Stimulated activated CD8-positive, alpha-beta memory T cell treated with anti-CD3 and anti-CD28 coated beads, Interleukin-15, amount 100 ng/mL, for 1 hour (primary cell): ENCODE measurements at places on chromosomes 1 and 21.

DNA sequence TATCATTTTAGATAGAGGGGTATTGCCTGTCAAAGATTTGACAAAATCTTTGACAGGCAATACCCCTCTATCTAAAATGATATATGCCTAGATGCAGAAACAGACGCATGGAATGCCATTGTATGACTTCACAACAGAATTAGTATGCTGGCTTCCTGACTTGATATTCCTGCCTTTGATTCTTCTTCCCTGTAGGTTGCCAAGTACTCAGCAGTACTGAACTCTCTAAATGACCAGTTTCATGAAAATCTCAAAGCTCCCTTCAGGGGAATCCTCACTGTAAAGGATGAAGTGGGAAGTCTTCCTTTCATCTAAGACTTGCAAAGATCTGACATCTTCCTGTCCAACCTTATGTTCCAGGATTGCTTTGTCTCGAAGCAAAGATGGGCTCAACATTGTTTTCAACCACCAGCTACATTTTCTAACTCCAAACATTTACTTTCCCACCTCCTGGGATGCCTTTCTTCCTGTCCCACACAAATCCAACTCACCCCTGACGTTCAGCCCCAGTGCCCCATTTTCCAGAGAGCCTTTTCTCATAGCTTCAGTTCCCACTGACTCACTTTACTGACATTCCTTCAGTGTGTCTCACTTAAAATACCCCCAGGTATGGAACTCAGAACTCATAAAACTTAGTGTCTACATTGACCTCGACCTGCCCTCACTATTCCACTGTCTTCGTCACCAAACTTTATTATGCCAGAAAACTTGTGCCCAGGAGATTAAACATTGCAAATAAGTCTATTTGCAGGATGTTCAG lies 67.3 kb upstream of the KCNJ6 start:
- DNase-seq, result no peak

GRCh38 chr1:6976044-6976375 lies 190.8 kb downstream of the CAMTA1 start:
- no peak for DNase-seq

DNA sequence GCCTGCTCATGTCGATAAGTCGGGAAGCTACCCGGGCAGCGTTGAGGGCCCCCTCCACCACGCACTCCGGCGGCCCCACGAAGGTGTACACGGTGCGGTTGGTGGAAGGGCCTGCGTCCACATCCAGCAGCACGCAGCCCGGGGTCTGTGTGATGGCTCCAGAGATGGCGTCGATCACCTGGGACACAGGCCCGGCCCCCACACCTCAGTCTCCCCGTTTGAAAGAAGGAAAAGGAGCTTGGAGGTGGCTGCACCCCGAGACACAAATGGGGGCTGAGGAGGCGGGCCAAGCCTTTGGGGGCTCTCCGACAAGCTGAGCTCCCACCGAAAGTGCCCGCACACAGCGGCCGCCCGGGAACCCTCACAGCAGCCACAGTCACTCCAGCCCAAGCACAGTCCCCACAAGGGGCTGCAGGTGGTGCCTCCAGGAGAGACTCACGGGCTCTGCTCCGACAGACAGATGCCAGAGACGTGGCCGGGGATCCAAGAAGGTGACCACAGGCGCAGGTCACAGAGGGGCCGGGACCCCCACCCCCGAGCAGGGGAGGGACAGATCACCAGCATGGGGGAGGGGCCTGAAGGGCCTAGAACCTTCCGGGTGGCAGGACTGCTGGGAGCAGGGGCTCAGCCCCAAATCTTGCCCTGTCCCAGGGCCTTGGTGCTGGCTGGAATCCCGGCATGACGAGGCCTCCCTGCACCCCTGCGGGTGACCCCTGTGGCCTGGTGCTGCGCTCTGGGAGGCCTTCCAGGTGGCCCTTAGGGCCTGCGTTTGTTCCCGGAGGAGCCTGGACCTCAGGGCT lies 1.0 kb downstream of the FTCD start:
- no peak for DNase-seq

DNA sequence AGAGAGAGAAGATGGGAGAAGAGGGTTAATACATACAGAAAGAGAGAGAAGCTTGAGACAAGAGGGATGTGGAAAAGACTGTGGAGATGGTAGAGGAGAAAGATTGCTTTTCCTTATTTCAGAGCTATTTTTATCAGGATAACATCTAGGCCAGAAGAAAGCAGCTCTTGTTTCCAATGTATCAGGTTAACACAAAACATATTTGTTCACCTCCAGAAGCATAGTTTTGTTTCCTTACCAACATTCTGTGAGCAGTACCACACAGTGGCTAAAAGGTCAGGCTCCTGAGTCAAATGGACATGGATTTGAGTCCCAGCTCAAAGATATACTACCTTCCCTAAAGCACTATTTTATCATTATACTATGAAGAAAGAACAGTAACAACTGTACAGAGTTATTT lies 185.5 kb downstream of the DUSP10 start:
- DNase-seq, result no peak

- DNase-seq, result no peak
Measured at GRCh38 chr1:72122099-72122880, 160.0 kb downstream of the NEGR1 start.

GRCh38 chr1:172640111-172640510 lies 18.8 kb upstream of the FASLG start:
- no peak for DNase-seq

DNA sequence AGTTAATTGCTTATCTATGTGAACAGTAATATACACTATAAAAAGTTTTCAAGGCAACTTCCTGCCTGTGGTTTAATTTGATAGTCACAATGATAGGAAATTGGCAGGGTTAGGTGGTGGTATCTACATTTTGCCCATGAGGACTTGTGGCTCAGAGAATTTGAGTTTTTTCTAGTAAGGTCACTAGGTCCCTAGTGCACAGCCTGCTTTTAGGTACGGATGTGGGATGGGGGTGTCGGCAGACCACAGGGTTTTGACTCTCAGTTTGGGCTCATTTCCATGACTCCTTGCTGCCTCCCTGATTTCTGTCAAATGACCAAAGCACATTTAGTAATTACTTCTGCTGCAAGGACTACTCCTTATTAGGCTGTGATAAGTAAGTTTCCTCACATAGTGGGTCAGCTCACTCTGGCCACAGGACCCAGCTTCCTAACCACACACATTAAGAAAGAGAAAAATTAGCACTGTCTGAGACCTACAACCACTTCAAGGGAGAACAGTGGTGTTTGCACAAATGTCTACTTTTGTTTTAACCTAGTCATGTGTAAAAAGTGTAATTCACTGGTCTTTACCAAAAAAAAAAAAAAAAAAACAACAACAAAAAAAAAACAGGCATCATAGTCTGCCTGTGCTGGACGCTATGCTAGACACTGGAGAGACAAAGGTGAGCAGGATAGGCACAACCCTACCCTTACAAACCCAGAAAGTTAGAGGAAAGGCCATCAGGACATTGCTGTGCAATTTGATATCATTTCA lies 43.7 kb downstream of the MRPL39 start:
- no peak for DNase-seq

DNA sequence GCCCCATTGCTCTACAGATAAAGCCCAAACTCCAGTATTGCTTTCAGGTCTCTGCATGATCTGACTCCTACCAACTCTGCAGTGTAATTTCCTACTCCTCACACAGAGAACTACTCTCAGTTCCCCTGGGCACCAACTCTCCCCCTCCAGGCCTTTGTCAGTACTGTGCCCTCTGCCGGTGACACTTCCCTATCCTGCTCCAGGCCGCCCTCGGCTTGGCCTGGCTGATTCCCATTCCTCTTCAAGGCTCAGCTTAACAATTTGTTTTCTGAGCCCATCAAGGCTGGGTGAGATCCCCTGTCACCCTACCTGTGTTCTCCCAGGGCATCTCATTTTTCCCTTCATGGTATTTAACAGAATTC lies 2.6 kb downstream of the SLAMF8 start:
- DNase-seq, result no peak

- DNase-seq, result no peak
Measured at GRCh38 chr1:208280681-208281450, 36.7 kb upstream of the PLXNA2 start.

DNA sequence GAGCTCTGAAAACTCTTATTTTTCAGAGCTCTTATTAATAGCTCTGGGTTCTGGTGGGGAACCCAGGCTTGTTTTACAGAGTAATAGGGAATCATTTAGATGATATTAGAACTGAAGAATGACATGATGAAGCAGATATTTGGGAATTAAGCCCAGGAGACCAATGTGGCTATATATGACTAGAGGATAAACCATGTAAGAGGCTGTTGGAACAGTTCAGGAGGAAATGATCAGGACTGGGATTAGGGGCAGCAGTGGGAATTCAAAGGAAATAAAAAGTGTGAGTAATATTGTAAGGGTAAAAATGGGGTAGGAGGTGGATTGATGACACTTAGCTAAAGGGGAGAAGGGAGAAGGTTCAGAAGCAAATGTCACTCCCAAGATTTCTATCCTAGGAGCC lies 58.6 kb downstream of the GIPC2 start:
- no peak for DNase-seq

GRCh38 chr1:197787623-197788536 lies 12.6 kb upstream of the DENND1B start:
- DNase-seq, result no peak

GRCh38 chr1:12142891-12143630 lies 23.7 kb upstream of the TNFRSF1B start:
- no peak for DNase-seq
